Pancreas (tissue), 10 donors: ENCODE measurements at places on chromosomes 4 and X.
A peak's percentile ranks its signal among the peaks of the same experiment; 100 is the strongest.

- no peak for DNase-seq
Observed at GRCh38 chr4:148770377-148770776, 328.2 kb upstream of the NR3C2 start.

- no peak for DNase-seq
Observed at GRCh38 chrX:51641421-51642021, 22.8 kb upstream of the CENPVL3 start.

- no peak for DNase-seq
Observed at GRCh38 chr4:21555083-21555482, 393.5 kb downstream of the KCNIP4 start.

- DNase-seq, result no peak
Observed at GRCh38 chr4:52658641-52659000, 480 bp downstream of the USP46 start.

- no peak for DNase-seq
Observed at GRCh38 chr4:143667461-143667860, 33.0 kb downstream of the FREM3 start.

GRCh38 chr4:155624478-155624877, 42.2 kb upstream of the GUCY1A1 start:
- DNase-seq, result no peak

DNA sequence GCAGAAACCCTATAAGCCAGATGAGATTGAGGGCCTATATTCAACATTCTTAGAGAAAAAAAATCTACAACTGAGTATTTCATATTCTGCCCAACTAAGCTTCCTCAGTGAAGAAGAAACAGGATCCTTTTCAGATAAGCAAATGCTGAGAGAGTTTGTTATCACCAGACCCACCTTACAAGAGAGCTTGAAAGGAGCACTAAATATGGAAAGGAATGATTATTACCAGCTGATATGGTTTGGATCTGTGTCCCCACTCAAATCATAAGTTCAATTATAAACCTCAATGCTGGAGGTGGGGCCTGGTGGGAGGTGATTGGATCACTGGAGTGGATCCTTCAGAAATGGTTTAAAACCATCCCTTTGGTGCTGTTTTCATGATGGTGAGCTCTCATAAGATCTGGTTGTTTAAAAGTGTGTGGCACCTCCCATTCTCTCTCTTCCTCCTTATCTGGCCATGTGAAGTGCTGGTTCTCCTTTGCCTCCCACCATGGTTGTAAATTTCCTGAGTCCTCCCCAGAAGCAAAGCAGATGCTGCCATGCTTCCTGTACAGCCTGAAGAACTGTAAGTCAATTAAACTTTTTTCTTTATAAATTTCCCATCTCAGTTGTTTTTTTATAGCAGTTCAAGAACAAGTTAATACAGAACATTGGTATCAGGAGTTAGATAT, 144.2 kb downstream of the MSN start:
- DNase-seq, result no peak

DNA sequence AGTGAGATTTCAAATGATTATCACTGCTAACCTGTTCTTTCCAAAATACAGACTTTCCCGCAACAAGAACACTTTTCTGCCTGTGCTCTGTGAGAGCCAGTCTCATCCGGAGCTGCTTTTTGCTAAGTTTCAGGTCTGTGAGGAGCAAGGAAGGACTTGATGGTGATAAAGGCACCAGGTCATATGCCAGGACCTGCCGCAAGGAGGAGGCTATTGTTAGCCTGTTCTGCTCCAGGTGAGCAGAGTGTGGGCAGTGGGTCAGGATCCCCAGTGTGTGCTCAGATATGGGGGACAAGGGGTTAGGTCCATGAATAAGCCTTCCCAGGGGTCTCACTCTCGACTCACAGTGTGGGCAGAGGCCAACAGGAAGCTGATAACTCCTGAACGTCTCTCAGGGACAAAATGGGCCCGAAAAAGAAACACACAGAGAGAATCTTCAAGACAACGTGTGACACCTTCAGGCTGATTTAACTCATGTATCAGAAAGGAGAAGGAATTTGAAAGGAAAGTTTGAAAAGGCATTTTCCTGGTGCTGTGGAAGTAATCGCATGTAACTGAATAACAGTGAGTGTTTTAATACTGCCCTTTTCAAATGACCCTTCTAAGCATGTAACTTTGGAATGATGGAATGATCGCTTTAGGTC, 57.7 kb upstream of the PDLIM3 start:
- no peak for DNase-seq

- peak; percentile 30 for DNase-seq
Observed at GRCh38 chr4:22573198-22573597, 57.3 kb upstream of the ADGRA3 start.

DNA sequence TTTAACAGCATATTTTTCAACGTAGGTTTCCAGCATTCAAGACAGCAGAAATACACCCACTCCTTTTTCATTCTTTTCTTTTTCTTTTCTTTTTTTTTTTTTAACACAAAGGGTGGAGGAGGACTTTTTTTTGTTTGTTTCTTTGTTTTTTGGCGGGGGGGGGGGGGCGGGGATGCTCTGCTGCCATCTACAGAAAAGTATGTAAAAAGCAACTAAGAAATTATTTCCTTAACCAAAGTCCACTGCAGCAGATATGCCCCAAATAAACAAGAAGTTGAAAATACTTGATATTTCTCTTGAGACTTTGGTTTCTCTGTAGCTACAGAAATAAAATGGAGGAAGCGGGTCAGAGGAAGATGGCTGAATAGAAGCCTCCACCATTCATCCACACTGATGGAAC, 63.2 kb upstream of the PBDC1 start:
- DNase-seq, result no peak

GRCh38 chrX:68703846-68704245, 56.4 kb downstream of the STARD8 start:
- DNase-seq, result no peak

DNA sequence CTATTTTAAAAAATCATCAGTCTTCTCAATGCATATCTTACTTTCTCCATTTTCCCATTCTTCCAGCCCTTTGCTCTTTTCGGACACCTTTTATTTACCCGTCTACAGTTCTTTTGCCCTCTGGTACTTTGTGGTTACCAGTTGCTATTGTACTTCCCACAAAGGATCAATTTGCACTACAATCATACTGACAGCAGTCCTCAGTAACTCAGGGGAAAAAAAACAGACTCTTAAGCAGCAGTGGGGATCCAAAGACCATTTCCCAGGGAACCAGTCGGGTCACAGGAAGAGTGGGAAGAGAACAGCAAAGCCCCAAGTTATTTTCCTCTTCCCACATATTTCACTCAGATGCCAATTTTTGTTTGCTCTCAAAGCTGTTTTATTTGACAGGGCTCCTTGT, 23.1 kb downstream of the DMD start:
- DNase-seq, result no peak

DNA sequence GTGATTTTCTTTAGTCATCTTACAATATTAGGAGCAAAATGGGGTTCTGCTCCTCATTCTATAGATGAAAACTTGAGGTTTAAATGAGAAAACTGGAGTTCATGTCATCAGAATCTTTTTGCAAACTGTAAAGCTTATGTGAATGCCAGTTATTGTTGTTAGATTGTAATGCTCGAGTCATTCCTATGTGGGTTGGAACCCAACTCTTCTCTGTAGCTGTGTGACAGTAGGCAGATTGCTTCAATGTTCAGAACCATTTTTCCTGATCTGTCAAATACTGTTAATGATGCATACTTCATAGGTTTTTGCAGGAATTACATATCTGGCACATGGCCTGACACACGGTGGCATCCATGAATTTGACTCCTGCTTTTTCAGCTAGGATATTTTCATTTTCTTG, 178.9 kb downstream of the RAPGEF2 start:
- DNase-seq, result no peak

DNA sequence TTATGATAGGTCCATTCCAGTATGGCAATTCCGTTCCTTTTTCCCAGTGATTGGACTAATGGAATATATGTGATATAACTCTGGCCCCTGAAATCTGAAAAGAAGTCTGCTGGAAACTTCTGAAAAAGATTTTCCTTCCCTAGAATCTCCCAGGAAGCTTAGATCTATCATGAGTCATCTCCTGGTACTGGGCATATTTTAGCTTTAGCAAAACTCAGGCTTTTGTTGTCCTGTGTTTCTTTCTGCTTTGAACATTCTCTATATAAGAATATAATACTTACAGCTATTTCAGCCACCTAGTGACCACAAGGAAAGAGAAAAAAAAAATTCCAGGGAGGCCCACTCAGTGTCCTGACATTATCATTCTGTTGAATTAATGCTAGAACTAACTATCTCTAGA, 597.2 kb upstream of the GRIA3 start:
- DNase-seq, result no peak

DNA sequence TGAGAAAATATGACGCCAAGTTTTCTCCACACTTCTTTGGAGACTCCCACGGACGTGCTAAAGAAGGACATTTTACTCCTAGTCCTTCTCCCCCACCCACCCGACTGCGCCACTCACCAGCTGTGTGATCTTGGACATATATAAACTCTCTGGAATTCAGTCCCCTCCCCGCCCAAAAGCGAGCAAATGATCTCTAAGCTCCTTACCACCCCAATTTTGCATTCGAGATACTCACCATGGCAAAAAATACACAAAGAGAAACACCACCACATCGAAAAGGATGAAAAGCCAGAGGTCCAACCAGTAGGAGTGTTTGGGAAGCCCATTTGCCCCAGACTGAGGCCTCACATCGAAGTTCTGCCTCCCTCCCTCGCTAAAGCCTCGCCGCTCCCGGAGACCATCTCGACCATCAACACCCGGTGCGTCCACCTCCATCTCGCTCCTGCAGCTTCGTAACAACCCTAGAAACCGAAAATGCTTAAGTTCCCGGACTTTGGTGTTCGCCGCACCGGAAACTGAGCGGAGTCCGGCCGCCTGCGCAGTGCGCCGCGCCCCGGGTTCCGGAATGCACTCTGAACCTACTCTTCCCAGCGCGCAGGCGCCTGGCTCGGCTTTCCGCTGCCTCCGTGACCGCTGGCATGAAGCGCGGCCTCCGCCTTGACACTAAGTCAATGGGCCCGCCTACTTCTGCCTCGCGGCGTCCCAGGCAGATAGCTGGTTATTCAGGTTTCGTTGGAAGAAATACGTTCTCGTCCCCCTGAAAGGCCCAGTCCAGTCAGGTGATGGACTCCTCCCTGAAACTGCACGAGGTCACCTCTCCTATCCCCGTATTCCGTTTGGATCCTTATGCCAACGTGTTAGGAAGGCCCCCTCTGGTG, 21.6 kb downstream of the FABP2 start:
- peak; percentile 96 for DNase-seq

DNA sequence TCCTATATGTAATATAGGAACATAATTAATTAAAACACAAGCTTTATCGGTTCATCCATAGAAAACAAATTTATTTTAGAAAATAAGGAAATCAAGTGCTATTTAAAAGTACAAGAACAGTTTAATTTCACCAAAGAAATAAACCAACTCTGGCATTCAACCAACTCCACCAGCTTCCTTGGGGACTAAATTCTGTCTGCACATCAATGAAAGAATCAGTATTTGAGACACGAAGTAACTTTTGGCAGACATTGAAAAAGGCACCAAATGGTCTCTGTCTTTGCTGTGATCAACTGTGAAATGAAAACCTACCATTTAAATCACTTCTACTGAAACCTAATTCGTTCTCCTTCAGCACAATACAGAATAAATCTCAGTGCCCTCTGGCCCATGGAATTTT, 719.7 kb upstream of the GRIA3 start:
- no peak for DNase-seq

GRCh38 chr4:152118819-152119553, 358.2 kb upstream of the GATB start:
- no peak for DNase-seq

DNA sequence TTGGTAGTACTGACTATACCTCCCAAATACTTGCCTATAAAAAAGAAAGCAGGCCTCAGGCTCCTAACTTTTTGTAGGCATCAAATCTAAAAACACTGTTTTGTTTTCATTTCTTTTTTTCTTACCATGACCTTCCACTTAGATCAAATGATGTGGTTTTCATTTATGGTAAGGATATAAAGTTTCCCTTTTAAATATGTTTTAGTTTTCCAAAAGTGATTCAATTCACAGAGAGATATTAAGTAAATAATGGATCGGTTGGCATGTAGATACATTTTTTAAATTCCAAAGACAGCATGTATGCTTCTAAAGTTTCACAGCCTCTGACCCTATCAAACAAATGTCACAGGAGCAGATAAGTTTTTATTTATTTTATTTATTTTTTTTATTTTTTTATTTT, 23.9 kb downstream of the EFHC2 start:
- DNase-seq, result no peak

DNA sequence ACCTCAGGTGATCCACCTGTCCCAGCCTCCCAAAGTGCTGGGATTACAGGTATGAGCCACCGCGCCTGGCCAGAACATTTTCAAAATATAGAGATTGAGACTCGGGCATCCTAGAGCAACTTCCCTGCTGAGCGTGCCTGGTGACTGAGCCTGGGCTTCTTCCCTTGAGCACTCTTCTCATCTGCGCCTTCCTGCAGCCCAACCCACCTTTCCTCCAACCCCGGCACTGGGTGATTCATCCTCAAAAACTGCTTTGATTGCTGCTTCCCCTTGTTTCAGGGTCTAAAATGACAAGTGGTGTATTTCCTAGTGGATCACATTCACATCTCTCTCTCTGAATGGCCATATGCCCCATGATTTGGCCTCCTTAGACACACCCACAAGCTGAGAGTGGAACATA, 37.8 kb downstream of the PHKA2 start:
- no peak for DNase-seq

- DNase-seq, result no peak
Observed at GRCh38 chr4:61332693-61333092, 132.6 kb downstream of the ADGRL3 start.

- DNase-seq, result no peak
Observed at GRCh38 chrX:125895518-125895917, 270.6 kb downstream of the DCAF12L2 start.

DNA sequence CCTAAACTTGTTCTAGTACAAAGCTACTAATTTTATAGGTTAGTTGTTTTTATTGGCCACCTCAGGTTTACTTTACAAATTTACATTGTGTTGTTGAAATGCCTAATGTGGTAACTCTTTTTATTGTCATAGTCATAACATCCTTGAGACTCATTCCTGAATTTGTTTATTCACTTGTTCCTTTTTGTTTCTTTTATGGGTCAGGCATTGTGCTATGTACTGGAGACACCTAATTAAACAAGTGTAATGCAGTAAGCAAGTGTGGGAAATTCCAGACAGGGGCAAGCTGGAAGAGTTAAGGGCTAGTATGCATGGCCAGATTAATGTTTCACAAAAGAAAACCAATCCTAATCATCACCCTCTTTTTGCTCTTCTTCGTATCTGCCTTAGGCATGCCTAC, 30.5 kb upstream of the TTC29 start:
- no peak for DNase-seq

DNA sequence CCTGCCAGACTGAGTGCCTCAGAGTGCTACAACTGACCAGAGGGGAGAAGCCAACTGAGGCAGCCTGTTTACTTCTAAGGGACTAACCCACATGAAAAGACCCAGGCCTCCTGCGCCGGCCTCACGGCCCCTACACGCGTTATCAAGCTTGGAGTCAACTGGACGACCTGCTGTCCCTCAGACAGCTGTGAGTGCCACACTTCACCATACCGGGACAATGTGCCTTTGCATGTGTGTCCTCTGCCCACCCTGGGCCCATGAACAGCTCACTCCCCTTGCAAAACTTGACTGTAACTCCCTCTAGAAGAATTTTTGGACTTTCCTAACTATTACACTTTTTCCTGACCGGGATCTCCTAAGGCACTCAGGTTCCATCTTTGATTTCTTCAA, 1.8 kb downstream of the NOP14 start:
- no peak for DNase-seq

- DNase-seq, result no peak
Observed at GRCh38 chr4:83686166-83686565, 150.3 kb downstream of the GPAT3 start.

GRCh38 chr4:100968046-100968445, 379.3 kb downstream of the PPP3CA start:
- DNase-seq, result no peak
